ENCODE measurements at places on chromosomes 1 and 21.
A peak's percentile ranks its signal among the peaks of the same experiment; 100 is the strongest.

- peak; percentile 45 for DNase-seq
These were observed 744 bp upstream of the DDX20 start for GRCh38 chr1:111754984-111755330.

DNA sequence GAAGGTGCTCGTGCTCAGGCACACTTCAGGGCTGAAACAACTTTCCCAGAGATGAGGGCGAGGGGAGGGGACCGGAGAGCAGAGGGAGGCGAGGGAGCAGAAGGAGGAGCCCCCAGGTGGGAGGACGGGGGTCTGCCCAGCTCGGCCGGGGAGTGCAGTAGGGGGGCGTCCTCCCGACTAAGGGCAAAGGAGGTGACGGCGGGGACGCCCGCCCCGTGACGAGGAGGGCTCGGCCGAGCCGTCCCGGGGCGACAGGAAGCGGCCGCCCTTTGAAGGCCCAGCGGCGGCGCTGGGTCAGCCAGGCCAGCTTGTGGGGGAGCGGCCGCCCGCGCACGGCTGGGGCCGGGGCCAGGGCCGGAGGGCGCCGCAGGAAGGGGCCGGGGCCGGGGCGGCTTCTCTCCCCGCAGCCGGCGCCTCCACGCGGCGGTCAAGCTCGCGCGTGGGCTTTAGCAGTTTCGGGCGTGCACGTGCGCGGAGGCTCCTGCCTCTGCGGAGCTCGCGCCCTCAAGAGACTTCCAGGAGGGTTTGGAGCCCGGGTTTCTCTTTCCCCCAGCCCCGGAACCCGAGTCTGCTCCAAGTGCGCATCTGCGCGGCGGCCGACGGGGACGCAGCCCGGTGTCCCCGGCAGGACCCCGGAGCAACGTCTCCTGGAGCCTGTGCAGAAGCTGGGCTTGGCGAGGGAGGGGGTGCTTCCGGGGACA, 100.8 kb upstream of the SLC45A1 start:
- peak; percentile 34 for DNase-seq

- no peak for DNase-seq
These were observed 73.3 kb downstream of the EVI5 start for GRCh38 chr1:92711473-92712165.

GRCh38 chr1:206842854-206843253, 22.6 kb upstream of the IL20 start:
- DNase-seq, result no peak

GRCh38 chr1:147351140-147351835, 108.8 kb downstream of the CHD1L start:
- DNase-seq, result no peak

DNA sequence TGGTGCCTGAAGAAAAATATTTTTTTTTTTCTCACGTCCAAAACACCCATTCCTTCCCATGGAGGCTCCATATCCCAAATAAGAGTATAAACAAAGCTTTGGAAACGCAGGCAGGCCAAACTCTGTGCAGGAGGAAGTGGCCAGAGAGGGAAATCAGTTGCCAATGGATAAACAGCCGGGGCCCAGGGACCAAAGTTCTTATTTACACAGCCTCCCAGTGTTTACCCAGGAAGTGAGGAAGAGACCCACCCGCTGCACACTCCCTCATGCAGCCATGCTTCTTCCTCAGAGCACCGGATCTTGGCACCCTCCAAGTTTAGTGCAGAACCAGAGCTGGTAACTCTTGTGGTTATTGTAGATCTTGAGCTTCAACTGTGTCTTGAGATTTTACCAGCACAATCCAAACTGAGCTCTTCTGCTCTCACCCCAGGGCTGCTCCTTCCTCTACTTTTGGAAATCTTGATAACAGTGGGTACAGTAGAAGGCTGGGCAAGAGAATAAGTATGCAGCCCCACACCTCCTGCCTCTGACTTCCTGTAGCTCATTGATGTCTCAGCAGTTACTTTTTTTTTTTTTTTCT, 14.2 kb downstream of the MARCKSL1 start:
- DNase-seq, result no peak

GRCh38 chr1:227378181-227378580, 59.9 kb upstream of the CDC42BPA start:
- no peak for DNase-seq

- DNase-seq, result no peak
These were observed 19.3 kb downstream of the TNFRSF1B start for GRCh38 chr1:12185918-12186678.

- no peak for DNase-seq
These were observed 13.6 kb upstream of the SPEN start for GRCh38 chr1:15833842-15834405.

DNA sequence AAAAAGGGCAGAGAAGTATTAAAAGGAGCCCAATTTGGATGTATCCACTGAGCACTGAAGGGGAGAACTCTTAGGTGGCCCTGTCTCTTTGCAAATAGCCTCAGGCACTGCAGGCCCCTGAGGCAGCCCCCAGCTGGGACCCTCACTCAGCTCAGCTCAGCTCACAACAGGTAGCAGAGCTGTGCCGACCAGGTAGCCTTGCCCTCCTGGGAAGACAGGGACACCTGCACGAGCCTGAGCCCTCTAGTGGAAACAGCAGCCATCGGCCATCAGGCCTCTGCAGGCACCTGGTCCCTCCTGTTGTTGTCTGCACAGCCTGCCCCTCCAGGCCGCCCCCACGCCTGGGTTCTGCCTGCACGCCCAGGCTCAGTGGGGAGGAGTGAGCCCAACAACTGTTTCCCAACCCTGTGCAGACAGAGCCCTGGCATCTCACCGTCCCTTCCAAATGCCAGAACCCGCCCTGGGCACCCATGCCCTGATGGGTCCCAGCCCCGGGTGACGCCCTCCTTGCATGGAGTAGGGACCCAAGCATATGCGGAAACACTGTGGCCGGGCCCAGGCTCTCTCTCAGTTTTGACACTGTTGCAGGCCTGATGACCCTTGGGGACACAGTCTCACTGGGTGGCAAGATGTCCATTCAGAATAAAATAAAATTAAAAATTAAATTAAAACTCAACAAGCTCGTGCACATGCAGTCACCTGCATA, 60.0 kb upstream of the AJAP1 start:
- DNase-seq, result no peak

GRCh38 chr1:214636436-214636835, 33.4 kb downstream of the CENPF start:
- DNase-seq, result no peak

GRCh38 chr1:54459726-54460191, 53.6 kb upstream of the SSBP3 start:
- no peak for DNase-seq

DNA sequence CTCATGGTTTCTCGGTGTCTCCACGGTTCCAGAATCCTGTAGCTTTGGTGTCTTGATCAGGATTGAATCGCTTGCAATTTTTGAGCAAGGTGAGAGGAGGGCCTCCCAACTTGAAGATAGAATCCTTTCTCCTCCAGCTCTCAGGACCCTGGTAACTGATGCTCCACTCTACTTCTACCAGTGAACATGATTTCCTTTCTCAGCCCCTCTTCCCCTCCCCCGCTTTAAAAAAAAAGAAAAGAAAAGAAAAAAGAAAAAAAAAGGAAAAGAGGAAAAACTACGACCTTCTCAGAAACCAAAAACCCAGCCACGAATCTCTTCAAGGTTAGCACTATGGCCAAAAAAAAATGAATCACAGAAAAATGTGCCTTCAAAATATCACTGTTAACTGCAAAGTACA, 1.2 kb downstream of the ARHGEF11 start:
- DNase-seq, result no peak

DNA sequence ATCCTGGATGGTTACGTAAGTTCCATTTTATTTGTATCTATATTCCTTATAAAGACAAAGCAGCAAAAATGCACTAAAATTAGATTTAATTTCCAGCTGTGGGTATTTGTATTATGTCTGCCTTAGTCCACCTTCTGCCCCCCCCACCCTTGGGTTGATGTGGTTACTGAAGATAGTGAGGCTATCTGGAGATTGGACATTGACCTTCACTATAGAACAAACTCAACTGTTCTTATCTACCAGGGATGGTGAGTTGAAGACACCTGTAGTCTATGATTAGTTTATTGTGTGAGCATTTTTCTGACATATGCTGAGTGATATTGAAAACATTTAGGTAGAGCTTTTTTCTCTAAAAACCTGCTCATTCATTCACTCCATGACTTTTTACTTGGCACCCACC, 122.2 kb downstream of the NFIA start:
- DNase-seq, result no peak

- DNase-seq, result peak; percentile 19
These were observed 363.6 kb upstream of the VAMP3 start for GRCh38 chr1:7407544-7407895.

- DNase-seq, result no peak
These were observed 30.3 kb downstream of the RXRG start for GRCh38 chr1:165414620-165415019.

- DNase-seq, result no peak
These were observed 20.2 kb downstream of the SKI start for GRCh38 chr1:2248127-2248826.

DNA sequence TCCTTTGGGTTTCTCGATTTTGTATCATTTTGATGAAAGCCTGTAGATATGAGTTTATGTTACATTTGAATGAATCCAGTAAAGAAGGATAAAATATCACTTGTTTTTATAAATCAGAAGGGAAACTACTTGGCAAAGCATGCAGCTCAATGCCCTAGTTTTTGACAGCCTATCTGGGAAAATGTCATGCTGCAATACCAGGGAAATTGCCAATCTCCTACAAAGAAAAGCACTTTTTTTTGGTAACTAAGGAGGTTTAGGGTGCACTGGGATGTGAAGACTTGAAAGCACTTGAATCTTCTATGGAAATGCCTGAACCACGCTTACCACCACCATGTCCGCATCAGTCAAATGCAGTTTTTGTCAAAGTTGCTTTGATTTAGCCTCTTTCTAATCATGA, 446.9 kb upstream of the LRRC7 start:
- DNase-seq, result no peak

GRCh38 chr1:42876009-42876408, 29.6 kb downstream of the ZNF691 start:
- DNase-seq, result no peak

DNA sequence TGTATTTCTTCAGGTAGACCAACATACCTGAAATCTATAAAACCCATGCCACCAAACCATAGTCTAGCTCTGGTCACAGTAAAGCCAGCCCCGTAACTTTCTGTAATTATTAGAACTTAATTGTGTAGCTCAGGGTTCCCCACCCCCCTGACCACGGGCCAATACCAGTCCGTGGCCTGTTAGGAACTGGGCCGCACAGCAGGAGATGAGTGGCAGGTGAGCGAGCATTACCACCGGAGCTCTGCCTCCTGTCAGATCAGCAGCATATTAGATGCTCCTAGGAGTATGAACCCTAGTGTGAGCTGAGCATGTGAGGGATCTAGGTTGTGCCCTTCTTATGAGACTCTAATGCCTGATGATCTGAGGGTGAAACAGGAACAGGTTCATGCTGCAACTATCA, 14.6 kb downstream of the TENT5C start:
- DNase-seq, result no peak

Measured in activated CD4-positive, CD25-positive, alpha-beta regulatory T cell treated with anti-CD3 and anti-CD28 coated beads, Interleukin-2, amount 50 U/mL, for 72 hours (primary cell).